ENCODE measurements at places on chromosomes 2 and 18.
A peak's percentile ranks its signal among the peaks of the same experiment; 100 is the strongest.

- DNase-seq: no peak
Measured at GRCh38 chr18:49886891-49887764, 73.8 kb upstream of the ACAA2 start.

GRCh38 chr2:106107509-106108131 lies 86.5 kb downstream of the UXS1 start:
- DNase-seq: peak; percentile 40

GRCh38 chr2:129565551-129566109 lies 413.8 kb upstream of the RAB6C start:
- DNase-seq: no peak

DNA sequence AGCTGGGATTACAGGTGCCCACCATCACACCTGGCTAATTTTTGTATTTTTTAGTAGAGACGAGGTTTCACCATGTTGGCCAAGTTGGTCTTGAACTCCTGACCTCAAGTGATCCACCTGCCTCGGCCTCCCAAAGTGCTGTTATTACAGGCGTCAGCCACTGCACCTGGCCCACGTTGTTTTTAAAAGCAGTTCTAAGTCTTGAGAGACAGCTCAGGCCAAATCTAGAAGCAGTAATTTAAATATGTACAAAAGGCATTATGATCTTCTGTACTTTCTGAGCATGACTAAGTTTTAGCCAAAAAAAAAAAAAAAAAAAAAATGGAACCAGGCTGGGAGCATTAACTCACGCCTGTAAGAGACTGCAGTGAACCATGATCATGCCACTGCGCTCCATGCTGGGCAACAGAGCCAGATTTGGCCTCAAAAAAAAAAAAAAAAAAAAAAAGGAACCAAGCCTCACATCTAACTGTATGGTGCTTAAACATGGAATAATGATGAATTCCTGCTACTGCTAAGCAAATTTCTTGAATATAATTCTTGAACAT lies 4.0 kb downstream of the ABHD3 start:
- no peak for DNase-seq

DNA sequence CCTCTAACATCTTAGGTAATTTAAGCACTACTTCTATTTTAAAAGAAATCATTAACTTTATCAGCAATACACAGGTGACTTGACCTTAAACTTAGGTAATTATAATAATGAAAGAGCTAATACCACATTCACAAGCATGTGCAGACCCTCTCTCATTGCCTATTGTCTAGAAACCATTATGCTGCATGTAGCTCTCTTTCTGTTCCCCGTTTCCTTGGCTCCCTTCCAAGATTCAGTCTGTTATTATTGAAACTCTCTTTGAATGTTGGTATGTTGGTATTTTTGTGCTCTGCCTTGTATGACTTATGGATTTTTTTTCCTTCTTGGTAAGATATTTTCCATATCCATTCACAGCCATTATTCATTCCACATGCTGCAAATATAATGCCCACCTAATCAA lies 201.2 kb downstream of the CDCA7 start:
- no peak for DNase-seq

DNA sequence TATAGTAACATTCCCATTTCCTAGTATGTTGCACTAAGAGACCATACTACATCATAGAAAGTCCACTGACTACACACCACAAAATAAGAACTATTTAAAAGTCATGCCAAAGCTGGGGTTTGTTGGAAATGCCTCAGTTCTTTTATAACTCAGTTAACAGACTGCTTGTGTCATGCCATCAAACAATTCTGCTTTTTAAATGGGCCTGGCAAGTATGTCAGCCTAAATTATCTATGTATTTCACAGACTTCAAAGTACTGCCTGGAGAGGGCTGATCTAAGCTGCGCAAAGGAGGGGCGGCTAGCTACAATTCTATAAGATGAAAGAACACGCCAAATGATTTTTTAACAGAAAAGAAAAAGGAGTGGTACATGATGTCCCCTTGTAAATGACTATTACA lies 49.6 kb downstream of the FARSB start:
- no peak for DNase-seq

- DNase-seq: peak; percentile 61
Measured at GRCh38 chr2:98505311-98505808, 60.7 kb downstream of the INPP4A start.

DNA sequence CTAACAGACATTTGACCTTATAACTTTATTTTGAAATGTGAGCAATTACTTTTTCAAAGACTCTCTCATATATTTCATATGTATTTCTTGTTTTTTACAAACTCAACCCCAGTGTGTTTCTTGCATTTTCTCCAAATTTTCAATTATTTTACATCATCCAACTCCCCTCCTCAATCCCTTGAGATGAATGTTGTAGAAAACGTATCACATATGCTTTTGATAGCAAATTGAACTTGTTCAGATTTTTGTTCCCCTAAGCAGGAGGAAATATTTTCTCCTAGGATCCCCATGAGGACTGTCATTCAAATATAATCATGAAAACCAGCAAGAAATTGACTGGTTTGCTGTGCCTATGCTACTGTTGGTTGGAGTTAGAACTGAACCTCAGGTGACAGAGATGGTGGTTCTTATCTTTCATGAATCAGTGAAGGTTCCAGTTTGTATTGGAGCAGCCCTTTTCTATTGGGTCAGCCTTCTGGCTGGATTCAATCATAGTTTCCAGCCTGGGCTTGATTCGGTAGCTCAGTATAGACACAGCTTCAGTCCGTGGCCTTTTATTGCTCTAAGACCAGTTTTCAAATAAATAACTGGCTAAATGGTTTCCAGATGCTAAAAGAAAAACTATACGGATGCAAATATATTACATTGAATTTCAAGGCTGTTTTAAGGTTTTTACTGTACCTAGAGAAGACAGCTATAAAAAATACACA lies 591.0 kb downstream of the EPHA4 start:
- no peak for DNase-seq

- DNase-seq: no peak
Measured at GRCh38 chr2:241123816-241124536, 21.9 kb upstream of the MTERF4 start.

DNA sequence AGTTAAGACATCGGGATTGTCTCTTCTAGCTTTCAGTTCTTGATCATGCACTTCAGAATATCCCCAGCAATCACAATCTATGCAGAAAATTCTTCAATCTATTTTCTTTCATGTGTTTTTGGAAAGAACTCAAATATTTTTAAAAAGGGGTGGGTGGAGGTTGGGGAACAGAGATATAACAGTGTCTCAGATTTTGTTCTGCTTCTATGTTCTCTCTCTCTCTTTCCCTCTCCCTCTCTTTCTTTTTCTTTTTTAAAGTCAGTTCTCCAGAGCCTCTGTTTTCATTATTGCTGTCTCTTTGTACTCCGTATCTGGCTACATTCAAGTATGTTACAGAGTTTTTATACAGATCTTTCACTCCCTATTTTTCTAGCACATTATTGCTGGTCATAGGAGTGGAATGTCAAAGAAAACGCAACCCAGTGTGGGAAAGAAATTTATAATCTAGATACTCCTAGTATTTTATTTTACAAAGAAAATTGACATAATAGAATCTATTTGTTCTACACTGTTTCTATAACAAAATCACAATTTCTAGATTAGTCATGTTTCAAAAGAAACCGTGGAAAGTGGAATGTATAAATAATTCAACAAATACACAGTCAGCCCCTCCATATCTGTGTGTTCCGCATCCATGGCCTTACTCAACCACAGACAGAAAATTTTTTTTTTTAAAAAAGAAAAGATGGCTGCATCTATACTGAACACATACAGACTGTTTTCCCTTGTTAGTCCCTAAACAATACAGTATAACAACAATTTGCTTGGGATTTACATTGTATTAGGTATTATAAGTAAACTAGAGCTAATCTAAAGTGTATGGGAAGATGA lies 11.2 kb upstream of the NEMP2 start:
- no peak for DNase-seq

DNA sequence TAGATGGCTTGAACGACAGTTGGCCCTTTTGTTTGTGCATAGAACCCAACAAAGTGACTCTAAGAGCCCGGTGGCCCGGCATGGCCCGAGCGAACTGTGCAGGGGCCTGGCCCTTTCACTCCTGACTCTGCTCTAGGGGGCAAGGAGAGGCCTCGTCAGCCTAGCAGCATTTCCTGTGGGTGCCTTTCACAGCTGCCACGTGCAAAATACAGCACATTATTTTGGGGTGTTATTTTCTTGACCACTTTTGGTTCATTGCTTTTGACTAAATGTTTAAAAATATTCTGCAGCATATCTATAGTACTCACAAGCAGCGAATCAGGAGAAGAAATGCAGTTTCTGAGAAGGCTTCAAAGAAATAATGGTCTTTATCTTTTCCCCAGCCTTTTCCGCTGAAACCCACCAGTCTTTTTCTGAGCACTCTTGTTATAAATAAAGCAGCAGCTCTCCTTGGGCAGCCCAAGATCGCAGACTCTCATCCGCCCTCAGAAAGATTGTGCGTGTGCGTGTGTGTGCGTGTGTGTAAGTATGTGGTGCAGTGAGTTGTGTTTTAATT lies 31.3 kb downstream of the DGKD start:
- peak; percentile 47 for DNase-seq

DNA sequence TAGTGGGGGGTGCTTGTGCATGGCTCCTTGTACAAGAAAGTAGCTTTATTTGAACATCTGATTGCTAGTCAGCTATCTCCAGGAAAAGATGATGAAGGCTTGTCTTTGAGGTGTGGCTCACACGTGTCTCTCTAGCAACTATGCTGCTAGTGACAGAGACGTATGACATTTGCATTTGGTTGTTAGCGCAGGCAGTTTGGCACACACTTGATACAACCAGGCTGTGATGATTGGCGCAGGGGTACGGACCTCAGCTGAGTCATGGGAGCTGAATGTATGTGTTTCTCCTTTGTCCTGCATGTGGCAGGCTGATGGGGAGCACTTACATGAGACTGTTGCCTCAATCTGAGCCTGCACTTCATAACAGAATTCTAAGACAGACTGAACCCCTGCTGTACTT lies 29.6 kb downstream of the PTCD3 start:
- DNase-seq: no peak

- peak; percentile 19 for DNase-seq
Measured at GRCh38 chr18:55779691-55780585, 191.9 kb upstream of the TCF4 start.

DNA sequence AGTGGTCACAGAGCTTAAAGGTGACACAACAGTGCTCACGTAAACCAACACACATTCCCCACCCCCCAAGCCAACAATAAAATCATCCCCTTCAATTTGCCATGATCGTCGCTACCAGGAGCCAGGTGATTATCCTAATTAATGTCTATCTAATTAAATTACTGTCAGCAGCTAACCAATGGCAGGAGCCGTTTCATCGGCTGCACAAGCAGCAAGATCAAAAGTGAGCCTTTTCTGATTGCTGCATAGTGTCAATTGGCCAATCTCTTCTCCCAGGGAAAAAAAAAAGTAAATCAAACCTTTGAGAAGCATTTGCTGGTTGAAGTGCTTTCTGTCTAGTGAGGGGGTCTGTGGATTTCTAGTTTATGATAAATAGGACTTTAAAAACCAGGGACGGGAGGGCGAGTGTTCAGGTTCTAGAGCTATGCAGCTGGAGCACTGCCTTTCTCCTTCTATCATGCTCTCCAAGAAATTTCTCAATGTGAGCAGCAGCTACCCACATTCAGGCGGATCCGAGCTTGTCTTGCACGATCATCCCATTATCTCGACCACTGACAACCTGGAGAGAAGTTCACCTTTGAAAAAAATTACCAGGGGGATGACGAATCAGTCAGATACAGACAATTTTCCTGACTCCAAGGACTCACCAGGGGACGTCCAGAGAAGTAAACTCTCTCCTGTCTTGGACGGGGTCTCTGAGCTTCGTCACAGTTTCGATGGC lies at the start of gene TBR1:
TSS of gene TBR1 (plus strand) at position 311 of the 721 bp plus-strand sequence. CDS start at position 425, 114 bp downstream.
- DNase-seq: no peak

- no peak for DNase-seq
Measured at GRCh38 chr2:182914852-182915251, 48.4 kb upstream of the FRZB start.

- DNase-seq: no peak
Measured at GRCh38 chr2:109150559-109150958, 21.6 kb downstream of the SH3RF3 start.

DNA sequence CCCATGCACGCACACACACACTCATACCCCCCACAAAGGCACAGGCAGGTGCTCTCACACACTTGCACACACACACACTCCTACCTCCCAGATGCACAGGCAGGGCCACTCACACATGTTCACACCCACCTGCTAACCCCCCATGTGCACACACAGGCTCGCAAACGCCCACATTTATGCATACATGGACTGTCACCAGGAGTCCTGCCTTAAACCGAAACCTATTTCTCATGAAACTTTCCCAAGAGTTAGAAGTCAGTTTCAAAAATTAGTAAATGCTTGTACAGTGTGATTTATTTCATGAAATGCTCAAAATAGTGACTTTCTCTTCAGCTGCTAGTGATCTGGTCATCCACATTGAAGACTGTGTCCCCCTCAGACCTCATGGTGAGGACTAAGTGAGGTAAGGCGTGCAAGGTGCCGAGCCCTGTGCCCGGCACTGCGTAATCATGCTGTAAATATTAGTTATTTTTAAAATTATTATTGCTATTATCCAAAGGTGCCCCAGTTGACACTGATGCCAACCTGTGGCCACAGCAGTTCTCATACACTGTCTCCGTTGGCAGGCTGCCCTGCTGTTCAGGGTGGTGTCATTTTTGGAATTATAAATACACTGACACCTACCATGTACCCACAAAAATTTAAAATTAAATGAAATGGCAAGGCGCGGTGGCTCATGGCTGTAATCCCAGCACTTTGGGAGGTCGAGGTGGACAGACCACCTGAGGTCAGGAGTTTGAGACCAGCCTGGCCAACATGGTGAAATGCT lies 12.4 kb downstream of the CNNM4 start:
- DNase-seq: peak; percentile 32

DNA sequence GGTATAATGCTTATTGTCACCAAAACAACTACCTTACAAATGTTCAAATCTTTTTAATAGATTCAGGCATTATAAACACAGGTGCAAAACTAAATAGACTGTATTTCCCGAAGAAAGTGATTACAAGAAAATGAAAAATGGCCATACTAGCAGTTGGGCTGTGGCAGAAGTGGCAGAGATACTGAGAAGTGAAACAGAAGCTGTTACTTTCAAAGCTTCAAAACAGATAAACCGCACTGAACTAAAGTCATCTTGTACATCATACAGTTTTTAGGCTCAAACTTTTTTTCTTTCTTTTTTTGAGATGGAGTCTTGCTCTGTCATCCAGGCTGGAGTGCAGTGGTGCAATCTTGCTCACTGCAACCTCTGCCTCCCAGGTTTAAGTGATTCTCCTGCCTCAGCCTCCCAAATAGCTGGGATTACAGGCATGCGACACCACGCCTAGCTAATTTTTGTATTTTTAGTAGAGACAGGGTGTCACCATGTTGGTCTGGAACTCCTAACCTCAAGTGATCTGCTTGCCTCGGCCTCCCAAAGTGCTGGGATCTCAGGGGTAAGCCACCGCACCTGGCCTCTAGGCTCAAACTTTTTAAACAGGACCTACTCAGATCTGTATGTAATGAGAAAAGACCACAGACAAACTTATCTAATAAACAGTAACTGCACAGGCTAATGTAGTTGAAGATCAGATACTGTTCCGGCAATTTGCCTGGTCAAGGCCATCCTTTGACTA lies 77.9 kb upstream of the SATB2 start:
- no peak for DNase-seq

GRCh38 chr2:58110765-58111164 lies 64.2 kb downstream of the VRK2 start:
- DNase-seq: no peak

All from CD4-positive, alpha-beta T cell treated with Interferon alpha-2 for 1 hour (primary cell).